ENCODE measurements at places on chromosomes 4 and X. TPM values are rescaled to one million over a fixed set of nuclear protein-coding genes. Genes with fewer than 3 reads are reported as not detected.

TMPRSS11D gene
- not detected for total RNA-seq

SH3D19 gene
- total RNA-seq: 25.5 TPM

FATE1 gene
- not detected for total RNA-seq

ZBTB49 gene
- total RNA-seq: 2.6 TPM

GPR82 gene
- not detected for total RNA-seq

JCHAIN gene
- total RNA-seq: 0.46 TPM

PNMA6A gene
- 5.5 TPM for total RNA-seq

SLC16A2 gene
- total RNA-seq: 24.3 TPM

P2RY4 gene
- not detected for total RNA-seq

SLC34A2 gene
- not detected for total RNA-seq

LEF1 gene
- 0.17 TPM for total RNA-seq

TMEM187 gene
- 5.5 TPM for total RNA-seq

CFAP97 gene
- total RNA-seq: 12.2 TPM

PAK3 gene
- not detected for total RNA-seq

F8A1 gene
- 96.8 TPM for total RNA-seq

ZNF827 gene
- total RNA-seq: 3.1 TPM

PPP4R3C gene
- total RNA-seq: not detected

IQCM gene
- not detected for total RNA-seq

EXOC1 gene
- total RNA-seq: 21.3 TPM

TLR10 gene
- total RNA-seq: 0.03 TPM

CT83 gene
- total RNA-seq: not detected

TXK gene
- total RNA-seq: 0.07 TPM

OCIAD1 gene
- 129 TPM for total RNA-seq

GLRA2 gene
- total RNA-seq: not detected

CXorf49 gene
- not detected for total RNA-seq

SPANXA2 gene
- not detected for total RNA-seq

ASB5 gene
- total RNA-seq: 0.02 TPM

MAOA gene
- total RNA-seq: 0.80 TPM

RBM46 gene
- total RNA-seq: not detected

HHIP gene
- total RNA-seq: 0.79 TPM

BMP3 gene
- total RNA-seq: not detected

UGT2A3 gene
- 0.09 TPM for total RNA-seq

TNIP3 gene
- 0.22 TPM for total RNA-seq

ERVMER34-1 gene
- 0.45 TPM for total RNA-seq

GLRB gene
- 1.4 TPM for total RNA-seq

TEC gene
- total RNA-seq: 2.2 TPM

NPY5R gene
- total RNA-seq: not detected

ABLIM2 gene
- 1.7 TPM for total RNA-seq

SLC10A4 gene
- total RNA-seq: 7.8 TPM

NXF2 gene
- total RNA-seq: not detected

COX7B gene
- total RNA-seq: 612 TPM

PDZD4 gene
- total RNA-seq: 3.6 TPM

CSAG2 gene
- not detected for total RNA-seq

MAGEC3 gene
- total RNA-seq: not detected

H2BW2 gene
- not detected for total RNA-seq

TCEAL2 gene
- not detected for total RNA-seq

VCX2 gene
- not detected for total RNA-seq

EGF gene
- 0.35 TPM for total RNA-seq

C4orf36 gene
- total RNA-seq: 0.88 TPM

RPA4 gene
- 0.41 TPM for total RNA-seq

PPP1R2C gene
- total RNA-seq: not detected

APLN gene
- total RNA-seq: 0.85 TPM

KLHL13 gene
- total RNA-seq: 0.31 TPM

CABS1 gene
- total RNA-seq: not detected
